ACHN (cell line): ENCODE measurements at places on chromosomes 2 and 18.

- DNase-seq = peak; percentile 51
These were observed 533.4 kb downstream of the ERBB4 start for GRCh38 chr2:212005085-212005671.

DNA sequence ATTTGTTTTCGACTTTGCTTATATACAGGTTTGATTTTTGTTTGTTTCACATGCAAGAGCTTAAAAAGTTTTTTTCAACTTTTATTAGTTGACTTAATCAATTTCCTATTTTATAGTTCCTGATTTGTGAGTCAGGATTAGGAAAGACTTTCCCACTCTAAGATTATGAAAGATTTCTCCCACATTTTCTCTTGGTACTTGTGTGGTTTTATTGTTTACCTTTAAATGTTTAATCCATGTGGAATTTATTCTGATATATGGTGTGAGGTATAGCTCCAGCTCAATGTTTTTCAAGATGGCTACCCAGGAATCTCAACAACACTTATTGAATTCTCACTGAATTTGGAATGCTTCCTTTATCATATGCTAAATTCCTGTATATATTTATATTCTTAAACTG lies 117.8 kb upstream of the LGALSL start:
- no peak for DNase-seq

DNA sequence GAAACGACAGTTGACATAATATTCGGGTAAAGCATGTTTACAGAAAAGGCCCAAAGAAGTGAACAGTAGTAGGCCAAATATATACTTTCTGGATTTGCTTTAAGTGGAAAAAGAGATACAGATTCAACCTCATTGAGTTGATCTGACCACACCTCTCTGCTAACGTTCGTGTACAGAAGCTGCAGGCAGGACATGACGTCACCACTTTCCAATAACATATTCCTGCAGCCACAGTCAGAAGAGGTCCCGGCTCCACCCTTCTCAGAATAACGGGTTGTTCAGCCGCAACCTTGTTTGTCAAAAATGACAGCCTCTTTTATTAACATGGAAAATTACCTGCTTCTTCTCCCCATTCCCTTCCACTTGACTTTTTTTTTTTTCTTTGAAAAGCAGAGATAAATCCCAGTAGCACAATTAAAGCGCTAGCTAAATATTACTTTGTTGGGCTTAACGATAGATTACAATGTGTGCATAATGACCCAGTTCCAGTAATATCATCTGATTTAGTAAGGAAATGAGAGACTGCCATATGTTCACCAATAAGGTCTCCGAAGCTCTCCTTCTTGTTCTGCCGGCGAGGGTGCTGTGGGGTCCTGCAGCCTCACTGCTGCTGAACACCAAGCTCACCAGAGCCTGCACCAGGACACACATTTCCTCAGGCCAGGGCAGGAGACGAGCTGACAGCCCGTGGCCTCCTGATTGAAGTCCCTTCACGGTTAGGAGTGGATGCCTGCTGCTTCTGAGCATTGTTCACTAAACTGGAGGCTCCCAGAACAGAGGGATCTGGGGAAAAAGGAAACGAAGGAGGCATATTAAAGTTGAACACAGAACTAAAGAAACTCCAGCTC lies 451.0 kb upstream of the SALL3 start:
- no peak for DNase-seq

DNA sequence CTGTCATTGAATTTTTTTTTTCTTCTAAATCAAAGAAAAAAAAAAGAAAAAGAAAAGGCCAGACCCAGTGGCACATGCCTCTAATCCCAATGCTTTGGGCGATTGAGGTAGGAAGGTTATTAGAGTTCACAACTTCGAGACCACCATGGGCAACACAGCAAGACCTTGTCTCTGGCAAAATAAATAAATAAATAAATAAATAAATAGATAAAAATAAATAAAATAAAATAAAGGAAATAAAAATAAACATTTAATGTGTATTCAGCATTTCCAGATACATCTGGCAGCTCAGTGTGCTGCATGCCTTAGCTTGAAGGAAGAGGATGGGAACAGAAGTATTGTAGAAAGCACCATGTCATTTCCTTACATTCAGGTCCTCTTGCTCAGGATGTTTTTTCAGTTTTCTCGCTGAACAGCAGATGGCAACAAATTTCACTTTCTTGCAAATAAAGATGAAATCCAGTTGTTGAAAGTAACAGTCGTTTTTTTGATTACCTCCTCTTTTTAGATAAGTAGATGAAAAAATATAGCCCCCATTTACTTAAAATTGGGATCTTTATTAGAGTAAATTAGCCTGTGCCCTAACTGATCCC lies 25.7 kb upstream of the FAM178B start:
- DNase-seq = peak; percentile 78

DNA sequence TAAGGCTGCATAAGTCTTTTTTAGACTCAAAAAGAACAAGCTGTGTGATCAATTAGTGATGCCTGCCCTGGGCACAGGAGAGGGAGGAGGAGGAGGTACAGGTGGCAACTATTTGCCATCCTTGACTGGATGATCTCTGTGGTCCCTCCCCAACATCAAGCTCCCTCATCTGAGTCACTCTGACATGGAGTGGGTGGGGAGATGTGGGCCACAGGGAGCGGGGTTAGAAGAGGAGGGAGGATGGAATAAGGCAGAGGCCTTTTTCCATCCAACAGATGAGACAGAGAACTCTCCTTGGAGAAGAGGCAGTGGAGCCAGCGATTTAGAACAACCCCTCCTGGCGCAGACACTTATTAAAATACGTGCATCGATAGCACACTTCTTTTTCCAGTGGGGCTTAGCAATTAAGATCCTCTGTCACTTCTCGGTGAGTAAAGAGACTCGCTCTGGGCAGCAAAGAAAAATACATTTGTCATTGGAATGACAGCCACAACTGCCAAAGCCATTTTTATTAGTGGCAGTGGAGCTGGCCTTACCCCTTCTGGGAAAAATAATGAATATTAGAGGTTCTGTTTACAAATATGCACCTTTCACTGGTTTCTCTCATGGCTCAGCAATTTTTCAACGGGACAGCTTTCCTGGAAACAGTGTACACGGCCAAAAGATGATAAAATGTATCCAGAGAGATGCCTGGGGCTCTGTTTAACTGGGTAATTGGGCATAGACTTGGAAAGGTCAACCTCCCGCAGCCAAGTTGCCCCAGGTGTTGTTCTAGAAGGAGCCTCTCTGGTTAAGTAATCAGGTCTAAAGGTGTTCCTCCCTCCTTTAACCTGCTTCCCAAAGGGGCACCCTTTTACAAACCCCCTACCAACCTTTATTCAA lies 238.4 kb upstream of the CXCR4 start:
- no peak for DNase-seq

DNA sequence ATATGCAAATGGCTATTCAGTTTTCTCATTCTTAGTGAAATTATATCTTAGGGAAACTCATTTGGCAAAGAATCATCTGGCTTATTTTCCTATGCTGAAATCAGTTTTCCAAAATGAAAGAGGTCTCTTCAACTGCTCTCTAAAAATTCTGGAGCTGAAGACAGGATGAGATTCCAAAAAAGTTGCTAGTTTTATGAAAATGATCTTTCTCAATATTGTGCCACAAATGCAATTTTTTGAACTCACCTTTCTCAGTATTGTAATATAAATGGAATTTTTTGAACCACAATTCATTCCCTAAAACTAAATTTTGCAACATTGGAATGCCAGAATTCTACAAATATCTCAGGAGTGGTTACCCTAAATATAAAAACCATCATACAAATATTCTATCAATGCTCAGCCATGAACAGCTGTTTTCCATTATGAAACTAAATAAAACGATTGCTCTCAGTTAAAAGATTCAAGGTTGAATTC lies 147.7 kb upstream of the PKDCC start:
- DNase-seq = no peak

DNA sequence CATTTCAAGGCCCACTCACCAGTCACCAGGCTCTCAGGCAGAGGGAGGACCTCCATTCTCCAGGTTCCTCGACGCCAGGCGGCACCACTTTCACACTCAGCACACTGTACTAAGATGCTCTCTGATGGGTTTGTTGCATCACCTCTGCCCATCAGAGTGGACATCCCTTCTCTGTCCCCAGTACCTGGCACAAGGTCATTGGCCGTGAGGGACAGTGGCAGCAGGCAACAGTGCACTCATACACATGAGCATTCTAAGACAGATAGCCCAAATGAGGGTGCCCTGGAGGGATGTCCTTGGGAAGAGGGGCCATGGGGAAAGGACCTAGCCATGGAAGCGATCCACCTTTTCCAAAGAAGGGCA lies 3.0 kb upstream of the ADRA2B start:
- no peak for DNase-seq

GRCh38 chr2:222318026-222318711 lies 19.4 kb upstream of the PAX3 start:
- DNase-seq = peak; percentile 73

- no peak for DNase-seq
These were observed 216.3 kb downstream of the TMEM182 start for GRCh38 chr2:102978091-102978490.

DNA sequence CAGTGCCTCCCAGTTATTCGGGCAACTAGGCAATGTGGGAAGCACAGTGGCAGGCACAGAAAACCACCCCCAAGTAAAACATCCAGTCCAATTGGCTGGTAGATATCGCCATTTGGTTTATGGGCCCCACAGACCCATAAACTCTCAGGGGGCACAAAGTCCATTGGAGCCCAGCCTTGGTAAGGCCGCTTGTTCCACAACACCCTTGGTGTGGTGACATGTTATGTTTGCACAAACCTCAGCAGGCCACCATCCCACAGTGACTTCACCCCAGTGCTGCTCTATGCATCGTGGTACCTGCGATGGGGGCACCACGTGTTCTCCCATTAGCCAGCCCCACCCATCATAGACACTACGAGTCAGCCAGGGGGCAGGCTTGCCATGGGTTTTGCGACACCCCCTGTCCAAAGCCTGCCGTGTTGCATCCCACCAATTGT lies 18.5 kb downstream of the PHOSPHO2 start:
- no peak for DNase-seq

GRCh38 chr18:43970656-43971055 lies 693.4 kb upstream of the SYT4 start:
- DNase-seq = peak; percentile 6

GRCh38 chr18:58239879-58240278 lies 195.9 kb downstream of the NEDD4L start:
- DNase-seq = peak; percentile 60

DNA sequence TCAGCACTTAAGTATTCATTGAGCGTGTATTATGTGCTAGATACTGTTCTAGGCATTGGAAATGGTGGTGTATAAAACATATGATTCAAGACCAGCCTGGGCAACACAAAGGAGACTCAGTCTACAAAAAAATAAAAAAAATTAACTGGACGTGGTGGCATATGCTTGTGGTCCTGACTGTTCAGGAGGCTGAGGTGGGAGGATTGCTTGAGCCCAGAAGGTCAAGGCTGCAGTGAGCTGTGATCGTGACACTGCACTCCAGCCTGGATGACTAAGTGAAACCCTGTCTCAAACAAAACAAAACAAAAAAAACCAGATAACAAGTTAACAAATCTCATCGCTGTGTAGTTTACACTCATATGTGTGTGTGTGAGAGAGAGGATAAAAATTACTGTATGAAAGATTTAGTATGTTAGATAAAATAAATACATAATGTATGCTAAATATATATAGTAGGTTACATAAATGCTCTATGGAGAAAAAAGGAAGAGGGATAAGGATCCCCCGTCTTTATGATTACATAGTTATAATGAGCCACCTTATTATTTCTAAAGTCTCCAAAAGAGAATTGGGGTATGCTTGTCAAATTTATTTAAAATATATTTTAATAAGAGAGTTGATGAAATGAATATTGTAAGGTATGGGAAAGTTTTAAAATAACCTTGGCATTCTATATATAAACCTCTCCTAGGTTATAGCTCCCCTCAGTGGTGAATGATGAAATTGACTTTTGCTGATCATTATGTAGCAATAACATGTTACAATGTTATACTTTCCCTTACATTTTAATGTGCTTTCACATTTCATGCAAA lies 69.2 kb downstream of the EHBP1 start:
- peak; percentile 67 for DNase-seq

GRCh38 chr2:44906972-44907371 lies 34.5 kb upstream of the SIX3 start:
- no peak for DNase-seq

DNA sequence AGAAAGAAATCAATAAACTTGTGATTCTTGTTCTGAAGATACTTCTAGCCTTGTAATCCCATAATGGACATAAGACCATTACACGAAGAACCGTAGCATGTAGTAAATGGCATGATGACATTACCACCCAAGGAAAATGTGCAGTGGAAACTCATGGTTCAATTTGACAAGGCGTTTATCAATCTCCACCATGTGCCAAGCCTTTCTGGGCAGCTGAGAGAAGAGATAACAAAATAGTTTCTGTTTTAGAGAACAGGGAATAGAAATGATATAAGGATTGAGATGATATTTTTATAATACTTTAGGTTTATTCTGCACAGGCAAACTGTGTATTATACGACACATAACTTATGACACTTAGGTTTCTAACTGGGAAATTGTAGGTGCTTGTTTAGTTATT lies 19.2 kb downstream of the ABI2 start:
- no peak for DNase-seq

GRCh38 chr2:221569425-221569845 lies 2.7 kb downstream of the EPHA4 start:
- DNase-seq = no peak

- no peak for DNase-seq
These were observed 147.6 kb downstream of the CDCA7 start for GRCh38 chr2:173502296-173502695.

- DNase-seq = no peak
These were observed 22.8 kb downstream of the CIDEA start for GRCh38 chr18:12276736-12277554.

DNA sequence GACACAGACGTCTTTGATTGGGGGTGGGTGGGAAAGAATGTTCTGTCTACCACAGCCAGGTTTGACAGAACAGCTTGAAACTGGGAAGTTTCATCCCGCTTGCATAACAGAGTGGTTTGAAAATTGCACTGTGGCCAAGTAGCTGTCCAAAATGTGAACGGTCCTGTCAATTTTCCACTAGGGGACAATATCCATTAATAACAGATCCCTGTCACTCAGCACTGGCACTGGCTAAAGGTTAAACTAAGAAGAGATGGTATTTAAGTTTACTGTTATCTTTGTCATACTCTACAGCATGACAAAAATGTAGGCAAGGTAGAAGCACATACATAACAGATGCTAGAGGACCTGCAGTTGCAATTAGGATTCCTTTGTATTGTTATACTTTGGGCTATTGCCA lies 55.6 kb upstream of the ACMSD start:
- DNase-seq = peak; percentile 49

DNA sequence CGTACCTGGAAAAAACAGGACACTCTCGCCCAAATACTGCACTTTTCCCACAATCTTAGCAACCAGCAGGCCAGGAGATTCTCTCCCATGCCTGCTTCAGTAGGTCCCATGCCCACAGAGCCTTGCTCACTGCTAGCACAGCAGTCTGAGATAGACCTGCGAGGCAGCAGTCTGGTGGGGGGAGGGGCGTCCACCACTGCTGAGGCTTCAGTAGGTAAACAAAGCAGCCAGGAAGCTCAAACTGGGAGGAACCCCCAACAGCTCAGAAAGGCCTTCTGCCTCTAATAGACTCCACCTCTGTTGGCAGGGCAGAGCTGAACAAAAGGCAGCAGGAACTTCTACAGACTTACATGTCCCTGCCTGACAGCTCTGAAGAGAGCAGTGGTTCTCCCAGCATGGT lies 1202.8 kb upstream of the ACVR2A start:
- no peak for DNase-seq
